ENCODE measurements at places on chromosomes 7 and 10.

DNA sequence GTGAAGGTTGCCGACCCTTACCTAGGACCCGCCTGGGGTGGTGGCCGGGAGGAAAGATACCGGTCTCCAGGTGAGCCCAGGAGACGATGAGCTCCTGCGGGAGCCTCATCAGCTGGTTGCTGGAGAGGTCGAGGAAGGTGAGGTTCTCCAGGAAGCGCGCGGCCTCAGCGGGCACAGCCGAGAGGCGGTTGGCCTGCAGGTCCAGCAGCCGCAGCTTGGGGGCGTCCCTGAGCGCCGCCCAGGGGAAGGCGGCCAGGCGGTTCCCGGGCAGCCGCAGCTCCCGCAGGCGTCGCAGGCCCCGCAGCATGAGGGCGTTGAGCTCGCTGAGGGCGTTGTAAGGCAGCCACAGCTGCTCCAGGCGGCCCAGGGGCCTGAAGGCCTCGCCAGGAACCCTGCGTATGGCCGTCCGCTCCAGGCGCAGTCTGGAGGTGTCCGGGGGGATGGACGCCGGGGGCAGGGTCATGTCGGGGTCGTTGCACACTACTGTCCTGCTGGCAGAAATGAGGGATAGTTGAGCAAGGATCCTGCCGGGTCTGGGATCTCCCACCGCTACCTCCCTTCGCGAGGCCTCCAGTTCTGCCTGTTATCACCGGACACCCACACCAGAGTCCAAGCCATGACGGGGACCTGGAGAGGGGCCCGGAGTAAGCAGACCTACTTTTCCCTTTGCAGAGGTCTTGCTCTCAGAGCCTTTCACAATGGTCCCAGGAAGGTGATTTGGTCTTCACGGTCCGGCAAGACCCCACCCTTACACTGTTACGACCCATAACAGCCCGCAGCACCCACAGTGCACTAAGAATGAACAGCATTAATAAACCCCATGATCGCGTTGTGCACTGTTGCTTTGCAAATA, 3.9 kb downstream of the LRIT1 start:
- DNase-seq: no peak

DNA sequence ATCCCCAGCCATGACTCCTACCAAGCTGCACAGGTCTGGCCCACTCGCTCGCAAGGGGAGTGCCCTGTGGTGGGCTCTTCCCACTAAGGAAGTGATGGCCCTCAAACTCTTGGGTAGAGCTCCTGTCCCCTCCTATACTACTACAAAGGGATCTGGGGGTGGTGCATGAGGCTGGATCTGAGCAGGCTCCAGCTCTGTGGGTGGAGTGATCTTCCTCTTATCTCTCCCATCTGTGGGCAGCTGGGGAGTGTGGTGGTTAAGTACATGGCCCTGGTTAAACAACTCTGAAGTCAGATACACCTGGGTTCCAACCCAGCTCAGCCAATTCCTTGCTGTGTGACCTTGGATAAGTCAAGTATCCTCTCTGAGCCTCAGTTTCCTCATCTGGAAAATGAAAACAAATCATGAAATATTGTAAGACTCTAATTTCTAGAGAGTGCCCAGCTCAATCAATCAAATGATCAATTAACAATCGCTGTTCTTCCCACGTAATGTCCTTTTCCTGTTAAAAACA, 17.4 kb downstream of the DDIT4 start:
- peak; percentile 67 for DNase-seq

- DNase-seq: no peak
Measured at GRCh38 chr7:1769286-1770200, 99.5 kb downstream of the ELFN1 start.

DNA sequence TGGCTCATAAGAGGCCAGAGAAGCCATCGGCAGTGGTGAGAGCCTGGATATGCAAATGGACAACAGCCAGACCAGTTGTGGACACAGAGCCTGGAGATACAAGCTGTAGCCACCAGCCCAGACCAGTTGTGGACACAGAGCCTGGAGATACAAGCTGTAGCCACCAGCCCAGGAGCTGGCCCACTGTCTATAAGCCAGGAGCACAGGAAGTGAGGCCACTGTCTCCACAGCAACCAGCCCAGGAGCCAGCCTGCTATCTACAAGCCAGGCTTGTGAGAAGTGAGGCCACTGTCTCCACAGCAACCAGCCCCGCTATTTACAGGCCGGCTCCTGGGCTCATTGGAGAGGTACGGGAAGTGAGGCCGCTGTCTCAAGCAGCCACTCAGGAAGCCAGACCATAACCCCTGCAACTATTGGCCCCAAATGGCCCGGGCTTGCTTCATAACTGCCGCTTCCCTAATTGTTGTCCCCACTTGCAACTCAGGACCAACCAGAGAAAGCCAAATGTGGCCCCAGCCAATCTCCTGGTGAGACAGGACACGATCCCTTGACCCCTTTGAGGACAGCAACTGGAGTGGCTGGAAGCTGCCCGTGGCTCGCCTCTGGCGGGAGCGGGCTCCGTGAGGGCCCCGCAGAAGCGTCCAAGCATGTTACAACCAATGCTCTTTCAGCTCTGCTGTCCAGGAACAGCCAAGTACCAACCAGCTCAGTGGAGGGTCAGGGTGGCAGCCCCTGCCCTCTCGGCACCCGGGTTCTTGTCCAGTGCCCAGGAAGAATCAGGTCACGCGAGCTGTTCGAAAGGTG, 44.1 kb upstream of the CNPY1 start:
- no peak for DNase-seq

GRCh38 chr7:71334541-71334940, 202.6 kb downstream of the GALNT17 start:
- no peak for DNase-seq

- DNase-seq: no peak
Measured at GRCh38 chr7:36086571-36086970, 66.5 kb upstream of the EEPD1 start.

- DNase-seq: no peak
Measured at GRCh38 chr7:153087498-153087897, 327.9 kb downstream of the ACTR3B start.
